ENCODE measurements at places on chromosomes 2 and 18. TPM values are rescaled to one million over a fixed set of nuclear protein-coding genes. Genes with fewer than 3 reads are reported as not detected.

Gene REG3A
- not detected for polyA plus RNA-seq

Gene ELOA2
- not detected for polyA plus RNA-seq

Gene ZSWIM2
- polyA plus RNA-seq = 0.86 TPM

Gene ZNF532
- 132 TPM for polyA plus RNA-seq

Gene DUSP19
- polyA plus RNA-seq = 7.7 TPM

All from neural cell (in vitro differentiated cells).